ENCODE measurements at places on chromosomes 7 and 10.
A peak's percentile ranks its signal among the peaks of the same experiment; 100 is the strongest.

- no peak for DNase-seq
These were observed 1.4 kb upstream of the PDE1C start for GRCh38 chr7:32071466-32072091.

GRCh38 chr10:30219971-30220751 is 128.9 kb downstream of the MTPAP start:
- DNase-seq = no peak

- no peak for DNase-seq
These were observed 102.3 kb upstream of the PPIF start for GRCh38 chr10:79244841-79245504.

GRCh38 chr10:122419016-122419415 is 35.4 kb upstream of the ARMS2 start:
- no peak for DNase-seq

- no peak for DNase-seq
These were observed 1.1 kb downstream of the HOXA2 start for GRCh38 chr7:27101171-27101956.

- DNase-seq = no peak
These were observed 355.6 kb downstream of the ETV1 start for GRCh38 chr7:13633857-13634256.

GRCh38 chr7:90613088-90613498 is 17.0 kb downstream of the CDK14 start:
- DNase-seq = no peak

DNA sequence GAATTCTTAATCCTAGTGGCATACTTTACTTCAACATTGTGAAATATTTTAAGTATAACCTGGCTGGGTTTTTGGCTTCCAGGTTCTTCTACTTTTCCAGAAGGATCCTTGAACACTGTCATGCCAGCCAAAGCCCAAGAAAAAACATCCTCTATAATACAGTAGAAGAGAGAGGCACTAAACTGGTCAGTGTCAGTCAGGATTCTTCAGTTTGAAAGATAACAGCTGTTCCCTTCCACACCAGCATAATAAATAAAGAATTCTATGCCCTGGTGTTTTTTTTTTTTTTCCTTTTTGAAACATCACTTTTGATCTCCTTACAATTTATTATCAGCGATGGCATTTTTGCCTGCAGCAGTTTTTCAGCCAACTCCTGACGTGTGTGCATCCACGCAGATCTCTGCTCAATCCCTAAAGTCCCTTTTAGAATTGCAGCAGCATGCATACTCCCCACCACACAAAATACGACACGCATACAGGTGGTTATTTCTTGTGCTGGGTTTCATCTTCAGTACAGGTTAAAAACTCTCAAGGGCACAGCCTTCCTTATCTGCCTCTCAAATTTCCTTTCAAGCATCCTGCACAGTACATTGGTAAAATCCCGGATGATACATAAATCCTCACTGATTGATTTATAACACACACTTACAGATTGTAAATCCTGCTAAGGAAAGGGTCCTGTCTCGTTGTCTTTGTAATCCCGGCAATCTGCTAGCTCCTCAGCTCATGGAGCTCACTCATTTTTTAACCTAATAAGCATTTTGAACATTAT is 100.2 kb downstream of the TPK1 start:
- no peak for DNase-seq

DNA sequence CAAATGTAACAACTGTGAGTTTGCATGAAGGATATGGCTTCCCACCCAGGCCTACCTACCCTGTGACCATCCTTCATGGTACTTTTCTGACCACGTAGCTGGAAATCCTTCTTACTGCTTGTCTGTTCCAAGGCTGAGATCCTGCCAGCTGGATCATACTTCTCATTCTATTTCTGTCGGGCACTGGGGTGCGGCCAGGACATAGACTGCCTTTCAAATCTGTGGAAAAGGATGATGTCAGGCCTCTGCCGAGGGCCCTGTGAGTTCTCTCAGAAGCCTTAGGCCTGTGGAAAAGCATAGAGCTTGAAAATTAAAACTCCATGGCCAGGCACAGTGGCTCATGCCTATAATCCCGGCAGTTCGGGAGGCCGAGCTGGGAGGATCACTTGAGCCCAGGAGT is 10.0 kb downstream of the VWC2 start:
- no peak for DNase-seq

GRCh38 chr7:118218413-118219156 is 5.9 kb upstream of the ANKRD7 start:
- DNase-seq = no peak

- no peak for DNase-seq
These were observed 2.7 kb downstream of the CYP3A5 start for GRCh38 chr7:99677013-99677647.

- no peak for DNase-seq
These were observed 175.9 kb downstream of the NEURL1 start for GRCh38 chr10:103669243-103669929.

DNA sequence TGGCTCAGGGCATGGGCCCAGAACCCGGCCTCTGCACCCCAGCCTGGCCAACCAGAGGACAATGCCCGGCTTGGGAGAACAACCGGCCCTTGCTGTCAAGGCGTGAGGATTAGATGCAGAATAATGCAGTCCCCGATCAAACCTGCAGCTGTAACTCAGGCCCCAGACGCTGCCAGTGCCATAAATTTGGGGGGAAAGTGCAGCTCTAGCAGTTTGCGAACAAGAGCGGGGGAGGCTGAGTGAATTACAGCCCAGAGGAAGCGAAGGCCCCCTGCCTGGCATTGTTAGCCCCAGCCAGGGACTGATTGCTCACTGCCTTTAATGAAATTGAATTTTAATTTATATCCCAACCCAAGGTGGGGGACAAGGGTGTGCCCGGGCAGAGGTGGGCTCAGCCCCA is 38.0 kb upstream of the GNA12 start:
- no peak for DNase-seq

DNA sequence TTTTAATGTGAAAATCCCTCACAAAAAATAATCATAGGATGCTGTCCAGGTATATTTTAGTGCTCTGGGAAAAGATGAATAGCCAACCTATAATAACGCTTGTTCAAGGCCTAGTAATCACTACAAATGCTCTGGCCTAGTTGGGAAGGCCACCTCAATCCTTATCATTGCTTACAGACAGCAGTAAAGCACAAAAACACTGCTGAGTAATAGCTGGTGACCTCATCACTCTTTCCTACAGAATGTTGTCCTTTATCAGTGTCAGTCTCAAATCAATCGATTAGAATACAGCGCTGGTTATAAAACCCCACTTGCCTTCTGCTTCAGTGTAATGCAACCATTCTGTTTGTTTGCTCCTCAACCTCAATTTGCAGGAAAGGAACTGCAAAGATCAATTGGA is 72.6 kb upstream of the STEAP1 start:
- DNase-seq = no peak

DNA sequence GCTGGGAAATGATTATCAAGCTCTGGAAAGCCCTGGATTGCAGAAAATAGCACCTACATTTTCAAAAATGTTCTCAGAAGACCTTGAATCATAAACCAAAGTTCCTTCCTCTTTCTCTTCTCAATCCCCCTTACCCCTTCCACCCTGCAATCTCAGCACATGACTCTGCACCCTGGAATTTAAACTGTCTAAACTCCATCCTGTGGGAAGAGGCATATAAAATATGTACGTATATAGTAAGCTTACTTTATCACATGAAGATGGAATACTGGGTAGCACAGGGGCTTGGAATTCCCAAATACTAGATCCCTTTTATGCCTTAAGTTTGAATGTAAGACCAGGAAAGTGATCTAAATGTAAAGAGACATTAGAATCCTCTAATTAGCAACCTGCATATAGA is 7.7 kb downstream of the AGMO start:
- DNase-seq = no peak

GRCh38 chr7:30160329-30160728 is 25.5 kb downstream of the MTURN start:
- DNase-seq = no peak

DNA sequence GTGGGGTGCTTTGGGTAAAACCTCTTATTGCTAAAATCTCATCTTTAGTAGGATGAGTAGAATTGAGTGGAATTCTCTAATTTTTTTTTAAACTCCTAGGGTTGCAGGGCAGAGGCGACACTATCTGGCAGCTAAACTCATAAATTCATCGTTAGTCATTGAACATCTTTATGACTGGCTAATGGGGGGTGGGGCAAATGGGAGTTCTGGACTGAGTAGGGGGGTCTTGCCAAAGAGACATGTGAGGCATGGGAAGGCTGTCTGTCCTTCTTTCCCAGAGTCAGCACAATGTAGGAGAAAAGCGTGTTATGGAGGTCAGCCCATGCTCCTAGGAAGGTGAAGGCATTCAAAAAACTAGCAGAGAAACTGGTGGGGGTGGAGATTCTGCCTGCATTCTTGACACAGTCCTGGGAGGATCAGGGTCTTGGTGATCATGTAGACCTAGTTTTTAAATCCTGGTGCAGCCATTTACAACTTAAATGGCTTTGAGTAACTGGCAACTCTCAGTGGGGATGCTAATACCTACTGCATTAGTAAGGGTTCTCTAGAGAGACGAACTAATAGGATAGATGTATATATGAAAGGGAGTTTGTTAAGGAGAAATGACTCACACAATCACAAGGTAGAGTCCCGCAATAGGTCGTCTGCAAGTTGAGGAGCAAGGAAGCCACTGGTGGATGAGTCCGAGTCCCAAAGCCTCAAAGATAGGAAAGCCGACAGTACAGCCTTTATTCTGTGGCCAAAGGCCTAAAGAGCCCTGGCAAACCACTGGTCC is 47.7 kb downstream of the EMX2 start:
- no peak for DNase-seq

- no peak for DNase-seq
These were observed 41.3 kb upstream of the PPP2R2D start for GRCh38 chr10:131859341-131860020.

DNA sequence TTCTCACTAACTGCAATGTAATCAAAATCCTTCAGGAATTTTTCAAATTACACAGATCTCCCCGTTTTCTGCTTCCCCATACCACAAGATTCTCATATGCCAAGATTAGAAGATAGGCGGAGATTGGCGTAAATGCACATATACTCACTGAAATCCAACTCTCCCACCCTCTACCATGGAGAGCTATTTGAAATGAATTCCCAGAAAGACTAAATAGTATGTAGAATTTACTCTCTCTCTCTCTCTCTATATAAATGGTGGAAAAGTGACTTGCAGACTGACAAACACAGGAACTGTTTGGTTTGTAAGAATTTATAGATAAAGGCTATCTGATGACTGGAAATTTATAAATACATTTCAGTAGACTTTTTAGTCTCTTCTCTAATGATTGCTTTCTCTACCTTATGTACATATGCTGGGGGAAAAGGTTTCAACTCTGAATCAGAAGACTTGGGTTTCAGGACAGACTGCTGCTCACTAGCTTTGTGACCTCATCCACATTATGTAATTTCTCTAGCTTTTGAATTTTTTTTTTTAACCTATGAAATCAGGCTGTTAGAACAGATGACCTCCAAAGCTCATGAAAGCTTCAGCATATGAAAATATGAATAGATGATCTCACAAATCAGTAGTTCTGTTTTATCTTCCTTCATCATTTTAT is 67.8 kb upstream of the CSTF2T start:
- DNase-seq = no peak

GRCh38 chr10:43671659-43672531 is 23.2 kb upstream of the ZNF32 start:
- DNase-seq = peak; percentile 59

- DNase-seq = no peak
These were observed 117.5 kb upstream of the ANLN start for GRCh38 chr7:36272211-36272566.

- DNase-seq = no peak
These were observed 1.0 kb upstream of the SPAG6 start for GRCh38 chr10:22344249-22344648.

GRCh38 chr7:16579216-16579615 is 52.6 kb downstream of the LRRC72 start:
- no peak for DNase-seq

GRCh38 chr7:16193631-16194030 is 227.7 kb downstream of the CRPPA start:
- no peak for DNase-seq

DNA sequence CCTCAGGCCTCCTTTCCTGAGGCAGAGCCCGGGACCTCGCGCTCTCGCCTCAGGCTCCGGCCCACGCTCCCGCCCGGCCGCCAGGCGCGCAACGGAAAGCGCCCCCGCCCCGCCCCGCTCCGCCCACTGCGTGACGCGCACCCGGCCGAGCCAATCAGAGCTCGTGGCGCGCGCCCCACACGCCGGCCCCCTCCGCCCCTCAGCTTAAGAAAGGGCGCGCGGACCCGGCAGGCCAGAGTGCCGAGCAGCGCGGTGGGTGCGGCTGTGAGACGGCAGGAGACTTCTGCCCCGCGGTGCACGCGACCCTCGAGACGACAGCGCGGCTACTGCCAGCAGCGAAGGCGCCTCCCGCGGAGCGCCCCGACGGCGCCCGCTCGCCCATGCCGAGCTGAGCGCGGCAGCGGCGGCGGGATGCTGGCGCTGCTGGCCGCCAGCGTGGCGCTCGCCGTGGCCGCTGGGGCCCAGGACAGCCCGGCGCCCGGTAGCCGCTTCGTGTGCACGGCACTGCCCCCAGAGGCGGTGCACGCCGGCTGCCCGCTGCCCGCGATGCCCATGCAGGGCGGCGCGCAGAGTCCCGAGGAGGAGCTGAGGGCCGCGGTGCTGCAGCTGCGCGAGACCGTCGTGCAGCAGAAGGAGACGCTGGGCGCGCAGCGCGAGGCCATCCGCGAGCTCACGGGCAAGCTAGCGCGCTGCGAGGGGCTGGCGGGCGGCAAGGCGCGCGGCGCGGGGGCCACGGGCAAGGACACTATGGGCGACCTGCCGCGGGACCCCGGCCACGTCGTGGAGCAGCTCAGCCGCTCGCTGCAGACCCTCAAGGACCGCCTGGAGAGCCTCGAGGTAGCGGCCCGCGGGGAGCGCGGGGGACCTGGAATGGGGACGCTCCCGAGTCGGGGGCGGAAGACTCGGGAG is at the start of gene NPTX2:
Gene NPTX2, plus strand, starts transcription at position 235 of the 909 bp plus-strand sequence. Its CDS starts 177 bp downstream, at position 412.
- no peak for DNase-seq

- DNase-seq = no peak
These were observed 30.5 kb downstream of the PPIF start for GRCh38 chr10:79377557-79378382.

DNA sequence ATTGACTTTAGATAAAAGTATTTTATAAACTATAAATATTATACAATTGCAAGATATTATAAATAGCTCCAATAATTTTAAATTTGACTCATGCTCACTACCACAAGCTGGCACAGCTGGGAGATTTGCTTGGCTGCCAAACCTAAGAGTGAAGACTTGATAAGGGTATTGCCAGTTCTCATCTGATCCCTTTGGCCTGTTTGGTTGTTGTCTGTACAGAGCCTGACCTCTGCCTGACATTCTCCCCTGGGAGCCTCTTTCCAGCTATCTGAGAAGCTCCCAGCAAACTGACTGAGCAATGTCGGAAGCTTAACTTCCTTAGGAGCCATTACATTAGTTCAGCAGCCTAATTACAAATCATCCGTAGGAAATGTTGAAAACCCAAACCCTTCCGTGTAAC is 10.2 kb upstream of the LMOD2 start:
- no peak for DNase-seq

- DNase-seq = no peak
These were observed 44.8 kb upstream of the BAMBI start for GRCh38 chr10:28632584-28632945.
